AG10803 (cell line): ENCODE measurements at places on chromosomes 4 and X.

- no peak for DNase-seq
Observed at GRCh38 chrX:123876177-123876576, 16.3 kb downstream of the XIAP start.

DNA sequence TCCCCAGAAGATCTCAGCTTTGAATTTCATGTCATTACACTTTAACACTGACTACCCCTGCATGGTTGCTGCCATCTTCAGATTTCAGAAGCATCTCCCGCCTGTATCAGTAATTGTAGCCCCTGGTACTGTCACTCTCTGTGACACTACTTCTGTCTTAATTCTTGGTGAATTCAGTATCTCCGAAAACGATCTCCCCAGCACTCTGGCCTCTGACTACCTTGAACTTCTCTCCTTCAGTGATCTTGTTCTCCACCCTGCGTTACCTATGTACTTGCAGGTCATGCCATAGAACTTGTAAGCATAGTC, 53.8 kb upstream of the ABCG2 start:
- DNase-seq, result no peak

DNA sequence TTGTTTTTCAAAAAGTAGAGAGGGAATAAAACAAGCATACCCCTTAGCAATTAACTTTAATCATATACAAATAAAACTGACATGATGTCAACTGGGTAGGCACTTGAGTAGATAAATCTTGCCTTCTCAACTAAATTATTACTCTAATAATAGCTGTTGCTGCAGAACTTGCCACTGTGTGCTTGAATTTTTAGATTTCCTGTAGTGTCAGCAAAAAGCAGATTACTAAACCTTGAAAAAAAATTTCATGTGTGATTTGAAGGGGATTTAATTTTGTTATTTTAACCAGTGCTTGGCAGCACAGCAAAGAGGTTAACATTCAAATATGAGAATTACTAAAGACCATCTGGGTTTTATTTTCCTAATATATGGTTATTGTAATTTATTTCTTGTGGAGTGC, 438.3 kb upstream of the SPANXN1 start:
- no peak for DNase-seq

- DNase-seq, result no peak
Observed at GRCh38 chr4:101197350-101197749, 150.0 kb downstream of the PPP3CA start.

DNA sequence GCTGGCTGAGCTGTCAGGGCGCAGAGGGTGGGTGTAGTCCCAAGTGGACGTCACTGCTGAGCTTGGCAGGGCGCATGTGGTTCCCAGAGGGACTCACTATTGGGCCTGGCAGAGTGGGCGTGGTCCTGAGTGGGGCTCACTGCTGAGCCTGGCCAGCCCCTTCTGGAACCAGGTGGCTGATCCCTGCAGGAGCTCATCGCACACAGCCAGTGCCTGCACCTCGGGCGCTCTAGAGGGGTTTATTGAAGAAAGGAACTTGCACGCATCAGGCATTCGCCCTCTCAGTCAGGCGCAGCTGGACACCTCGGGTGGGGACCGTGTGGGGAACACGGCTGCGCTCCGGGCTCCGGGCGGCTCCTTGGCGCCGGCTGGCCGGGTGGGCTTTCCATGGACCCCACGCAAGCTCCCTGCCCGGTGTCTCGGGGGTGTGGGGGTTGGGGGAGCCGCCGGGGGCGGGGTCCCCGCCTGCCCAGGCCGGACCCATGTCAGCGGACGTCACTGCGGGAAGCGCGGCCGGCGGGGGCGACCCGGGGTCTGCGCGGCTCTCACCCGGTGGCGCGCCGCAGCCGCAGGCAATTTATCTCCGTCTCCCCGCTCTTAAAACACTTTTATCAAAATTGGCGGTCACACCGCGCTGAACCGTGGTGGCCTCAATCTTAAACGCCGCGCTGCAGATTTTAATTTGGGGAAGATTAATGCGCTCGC, 65.4 kb upstream of the NKX1-1 start:
- no peak for DNase-seq

DNA sequence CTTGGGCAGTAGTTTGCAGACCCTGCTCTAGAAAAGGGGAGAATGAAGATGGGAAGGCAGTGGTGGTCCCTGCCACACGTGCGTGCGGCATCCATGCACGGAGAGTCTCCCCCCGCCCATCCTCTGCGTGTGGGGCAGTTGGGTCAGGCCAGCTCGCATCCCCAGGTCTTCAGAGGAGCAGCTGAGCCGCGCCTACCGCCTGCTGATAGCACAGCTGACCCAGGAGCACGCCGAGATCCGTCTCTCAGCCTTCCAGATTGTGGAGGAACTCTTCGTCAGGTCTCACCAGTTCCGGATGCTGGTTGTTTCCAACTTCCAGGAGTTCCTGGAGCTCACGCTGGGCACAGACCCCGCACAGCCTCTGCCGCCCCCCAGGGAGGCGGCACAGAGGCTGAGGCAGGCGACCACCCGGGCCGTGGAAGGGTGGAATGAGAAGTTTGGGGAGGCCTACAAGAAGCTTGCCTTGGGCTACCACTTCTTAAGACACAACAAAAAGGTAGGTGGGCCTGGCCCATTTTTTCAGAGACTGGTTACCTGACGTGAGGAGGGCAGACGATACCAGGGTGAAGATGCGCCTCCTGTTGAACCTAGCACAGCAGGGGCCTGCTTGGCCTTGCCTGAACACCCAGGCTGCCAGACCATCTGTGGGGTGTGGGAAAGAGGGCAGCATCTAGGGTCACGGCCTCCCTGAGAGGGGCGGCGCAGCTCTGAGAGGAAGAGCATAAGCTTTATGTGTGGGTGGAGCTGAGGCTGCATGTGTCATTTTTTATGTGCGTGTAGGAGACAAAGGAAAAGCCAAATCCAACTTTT, 2.6 kb downstream of the UVSSA start:
- no peak for DNase-seq
